Right ventricle myocardium superior (tissue), 1 donor: ENCODE measurements at places on chromosomes 16 and 17.

DNA sequence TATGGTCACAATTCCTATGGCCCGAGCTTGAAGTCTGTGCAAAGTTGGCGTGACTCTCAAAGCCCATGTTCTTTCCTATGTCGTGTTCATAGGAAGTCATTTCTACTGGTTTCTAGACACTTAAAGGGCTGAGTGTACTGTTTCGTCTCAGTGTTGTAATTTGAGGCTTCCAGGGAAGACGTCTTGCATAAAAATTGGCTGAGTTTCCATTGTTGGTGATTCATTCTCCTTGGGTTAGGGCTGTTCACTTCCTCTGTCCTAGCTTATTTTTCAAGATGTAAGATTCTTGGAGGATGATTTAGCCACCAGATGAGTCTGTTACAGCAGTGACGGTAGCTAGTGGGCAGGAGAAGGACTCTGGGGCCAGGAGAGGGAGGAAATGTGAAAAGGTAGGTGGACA is 43.1 kb downstream of the PIK3R5 start:
- DNase-seq = no peak

DNA sequence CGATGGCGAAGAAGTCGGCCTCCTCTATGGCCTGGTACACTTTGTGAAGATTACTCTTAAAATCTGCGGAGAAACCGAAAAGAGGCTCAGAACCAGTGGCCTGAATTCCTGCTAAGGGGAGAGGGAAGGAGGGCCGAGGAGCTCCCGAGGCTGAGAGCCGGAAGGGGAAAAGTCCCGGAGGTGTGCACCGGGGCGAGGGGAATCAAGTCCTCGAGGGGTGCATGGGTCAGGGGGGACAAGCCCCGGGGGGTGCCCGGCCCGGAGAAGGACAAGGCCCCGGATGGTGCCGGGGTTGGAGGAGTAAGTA is 495 bp downstream of the PARN start:
- DNase-seq = no peak

DNA sequence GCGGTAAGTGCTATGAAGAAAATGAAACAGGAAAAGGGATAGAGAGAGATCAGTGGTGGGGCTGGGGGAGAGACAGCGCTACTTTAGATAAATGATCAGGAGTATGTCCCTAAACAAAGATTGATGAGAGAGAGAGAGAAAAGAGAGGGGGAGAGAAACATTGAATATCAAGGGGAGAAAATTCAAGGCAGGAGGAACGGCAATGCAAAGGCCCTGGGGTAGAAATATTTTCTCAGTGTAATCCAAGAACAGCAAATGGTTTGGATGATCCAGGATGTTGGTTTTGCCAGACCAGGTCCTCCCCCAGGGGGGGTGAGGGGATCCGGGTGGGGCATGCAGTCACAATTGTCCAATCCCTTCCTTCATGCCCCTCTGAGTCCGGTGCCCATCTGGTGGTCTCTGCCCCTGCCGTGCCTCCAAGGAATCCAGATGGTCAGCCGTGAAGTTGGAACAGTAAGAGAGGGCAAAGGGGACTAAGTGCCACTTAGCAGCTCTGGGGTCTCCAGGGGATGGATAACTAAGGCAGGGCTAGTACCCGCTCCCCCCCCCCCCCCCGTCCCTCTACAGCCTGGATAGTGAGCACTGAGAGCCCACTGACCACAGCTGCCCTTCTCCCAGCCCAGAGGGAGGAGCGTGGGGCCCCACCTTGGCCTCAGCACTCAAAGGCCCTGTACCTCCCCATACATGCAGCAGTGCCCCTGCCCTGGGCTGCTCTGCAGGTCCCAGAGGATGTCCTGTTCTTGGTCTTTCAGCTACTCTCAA is 43.7 kb downstream of the TMEM132E start:
- DNase-seq = no peak

- no peak for DNase-seq
These were observed 234.7 kb upstream of the IRX3 start for GRCh38 chr16:54521327-54521726.

DNA sequence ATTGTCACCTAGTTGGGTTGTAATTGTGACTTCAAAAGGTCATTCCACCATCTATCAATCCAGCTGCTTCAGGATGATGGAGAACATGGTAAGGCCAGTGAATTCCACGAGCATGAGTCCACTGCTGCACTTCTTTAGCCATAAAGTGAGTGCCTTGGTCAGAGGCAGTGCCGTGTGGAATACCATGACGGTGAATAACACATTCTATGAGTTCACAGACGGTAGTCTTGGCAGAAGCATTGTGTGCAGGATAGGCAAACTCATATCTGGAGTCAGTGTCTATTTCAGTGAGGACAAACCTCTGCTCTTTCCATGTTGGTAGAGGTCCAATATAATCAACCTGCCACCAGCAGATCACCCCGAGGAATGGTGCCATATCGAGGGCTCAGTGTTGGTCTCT is 650.9 kb downstream of the KCNJ2 start:
- no peak for DNase-seq
